Left forelimb (tissue), 1 donor: ENCODE measurements at places on chromosomes 3 and 15.

GRCh38 chr3:49623071-49623470 is 51.1 kb upstream of the APEH start:
- DNase-seq, result no peak

GRCh38 chr15:101458158-101458900 is 31.2 kb downstream of the PCSK6 start:
- peak; percentile 50 for DNase-seq

DNA sequence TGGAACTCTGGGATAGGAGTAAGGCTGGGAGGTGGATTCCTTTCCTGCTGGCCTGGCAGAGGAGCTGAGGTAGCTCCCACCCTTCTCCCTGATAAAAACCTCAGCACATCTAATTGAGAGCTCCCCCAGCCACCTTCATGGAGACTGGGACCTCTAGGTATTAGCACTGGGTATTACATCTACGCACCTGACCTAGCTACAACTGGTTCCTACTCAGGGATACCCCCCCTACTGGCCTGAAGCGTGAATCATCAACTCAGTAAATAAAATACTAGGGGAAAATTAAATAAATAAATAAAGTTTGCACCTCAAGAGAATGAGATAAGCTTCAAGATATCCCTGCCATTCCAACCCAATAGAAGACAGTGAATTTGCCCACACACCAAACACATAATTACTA is 140.4 kb downstream of the NEK10 start:
- DNase-seq, result no peak

- DNase-seq, result peak; percentile 91
Observed at GRCh38 chr3:146250449-146251382, at the start of gene PLSCR4. PLSCR4 (minus strand) TSS chr3:146251105; CDS start chr3:146222071, 29,034 bp downstream.
